ENCODE measurements at places on chromosomes 1 and 21. TPM values are rescaled to one million over a fixed set of nuclear protein-coding genes. Genes with fewer than 3 reads are reported as not detected.

VPS13D gene
- total RNA-seq, result 63.3 TPM

GRCh38 chr1:14080653-14081052 lies 380.7 kb downstream of the PRDM2 start:
- no peak for DNase-seq

DNA sequence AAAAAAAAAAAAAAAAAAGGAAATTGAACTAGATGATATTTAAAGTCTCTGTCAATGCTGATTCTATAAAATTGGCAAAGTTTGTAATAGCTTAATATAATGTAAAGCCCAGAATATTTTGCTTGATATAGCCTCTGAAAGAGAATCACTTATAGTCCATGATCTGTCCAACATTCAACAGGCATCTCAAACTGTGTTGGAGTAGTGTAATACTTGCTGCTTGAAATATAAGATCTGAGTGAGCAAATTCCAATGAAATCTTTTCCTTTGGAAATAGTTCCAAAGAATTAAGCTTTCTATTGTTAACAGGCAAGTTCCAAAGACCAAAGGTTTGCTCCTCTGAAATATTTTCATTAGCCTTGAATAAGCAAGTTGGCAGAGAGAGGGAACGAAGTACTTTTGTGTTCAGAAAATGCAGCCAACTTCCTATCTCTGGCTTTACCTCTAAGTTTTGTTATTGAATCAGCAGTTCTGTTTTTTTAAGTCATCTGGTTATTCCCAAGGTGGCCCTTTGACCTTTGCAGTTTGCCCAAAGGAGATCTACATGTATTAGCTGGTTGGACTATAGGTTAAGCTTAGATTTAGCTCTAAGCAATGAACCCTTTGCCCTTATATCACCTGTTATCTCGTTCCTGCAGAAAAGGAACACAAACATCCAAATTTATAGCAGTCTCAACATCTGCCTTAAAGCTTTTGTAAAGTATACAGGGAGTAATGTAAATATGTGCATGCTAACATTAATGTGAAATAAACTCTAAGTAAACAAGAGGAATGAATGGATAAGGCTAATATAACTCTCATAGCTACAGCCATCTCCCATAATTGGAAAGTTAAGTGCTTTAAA lies 24.4 kb upstream of the CEP350 start:
- no peak for DNase-seq

KRTAP7-1 gene
- 3.4 TPM for total RNA-seq

CD1C gene
- 1.7 TPM for total RNA-seq

GRCh38 chr1:10701145-10701544 lies 95.3 kb downstream of the CASZ1 start:
- no peak for DNase-seq

GRCh38 chr1:94619731-94620130 lies 78.2 kb upstream of the F3 start:
- no peak for DNase-seq

DNA sequence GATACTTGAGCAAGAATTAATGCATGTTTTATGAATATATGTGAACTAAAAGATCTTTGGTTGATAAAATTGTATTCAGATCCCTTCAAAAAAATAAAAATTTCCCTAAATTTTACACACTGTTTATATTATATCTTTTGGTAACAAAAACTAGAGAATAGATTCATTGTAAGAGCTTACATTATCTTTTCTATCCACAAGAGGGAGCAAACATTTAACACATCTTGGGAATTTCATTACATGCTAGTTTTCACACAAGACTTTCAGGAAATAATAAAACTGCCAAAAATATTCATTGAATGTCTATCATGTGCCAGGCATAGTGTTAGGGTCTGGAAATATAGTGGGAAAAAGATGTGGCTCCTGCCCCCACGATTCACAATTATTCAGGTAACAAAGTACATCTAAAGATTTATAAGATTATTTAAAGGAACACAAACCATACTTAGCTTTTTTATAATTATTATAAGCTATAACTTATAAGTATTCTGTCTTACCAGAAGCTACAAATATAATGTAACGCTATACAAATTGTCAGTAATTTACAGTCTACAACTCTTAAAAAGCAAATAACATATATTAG lies 30.6 kb downstream of the FAF1 start:
- DNase-seq, result peak; percentile 41

- no peak for DNase-seq
These were observed 3.8 kb downstream of the PTAFR start for GRCh38 chr1:28172713-28173150.

- DNase-seq, result no peak
These were observed 2.5 kb downstream of the KIAA2013 start for GRCh38 chr1:11923827-11924113.

NR5A2 gene
- 5.9 TPM for total RNA-seq

GRCh38 chr1:181128592-181129497 lies 40.3 kb downstream of the IER5 start:
- no peak for DNase-seq

DNA sequence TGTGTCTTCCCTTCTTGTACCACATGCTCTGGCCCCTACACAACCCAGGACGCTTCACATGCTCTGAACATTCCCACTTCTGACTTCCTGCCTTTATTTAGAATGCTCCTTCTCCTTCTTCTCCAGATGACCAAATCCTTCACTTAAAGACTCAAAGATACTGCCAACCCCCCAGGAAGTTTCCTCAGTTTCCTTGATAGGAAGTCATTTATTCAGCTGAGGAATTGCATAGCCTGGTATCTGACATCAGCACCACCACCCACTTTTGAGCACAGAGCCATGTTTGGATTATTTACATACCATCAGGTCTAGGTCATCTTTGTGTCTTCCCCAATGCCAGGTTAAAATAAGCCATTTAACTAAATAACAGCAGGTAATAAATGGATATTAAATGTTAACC lies 42.4 kb downstream of the GFI1 start:
- no peak for DNase-seq

DNA sequence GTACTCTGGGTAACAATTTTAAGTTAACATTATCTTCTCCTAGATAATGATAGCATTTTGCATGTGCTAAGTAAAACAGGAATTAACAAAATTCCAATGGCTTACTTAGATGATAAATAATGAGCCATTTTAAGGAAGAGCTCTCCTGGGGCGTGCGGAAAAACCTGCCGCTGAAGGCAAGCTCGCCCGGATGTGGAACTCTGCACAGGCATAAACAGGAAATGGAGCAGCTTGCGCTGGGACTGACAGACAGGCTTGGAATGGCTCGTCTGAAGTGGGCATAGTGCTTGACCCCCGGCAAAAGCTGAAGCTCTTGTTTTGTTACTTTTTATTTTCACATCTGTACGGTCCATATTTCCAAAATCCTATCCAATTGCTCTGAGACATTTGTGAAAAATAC lies 169.2 kb downstream of the ZNF281 start:
- DNase-seq, result no peak

OXCT2 gene
- 2.4 TPM for total RNA-seq

SLAMF1 gene
- 0.20 TPM for total RNA-seq

ATG4C gene
- total RNA-seq, result 11.5 TPM

GRCh38 chr1:164905869-164906268 lies 346.9 kb downstream of the PBX1 start:
- DNase-seq, result no peak

DNA sequence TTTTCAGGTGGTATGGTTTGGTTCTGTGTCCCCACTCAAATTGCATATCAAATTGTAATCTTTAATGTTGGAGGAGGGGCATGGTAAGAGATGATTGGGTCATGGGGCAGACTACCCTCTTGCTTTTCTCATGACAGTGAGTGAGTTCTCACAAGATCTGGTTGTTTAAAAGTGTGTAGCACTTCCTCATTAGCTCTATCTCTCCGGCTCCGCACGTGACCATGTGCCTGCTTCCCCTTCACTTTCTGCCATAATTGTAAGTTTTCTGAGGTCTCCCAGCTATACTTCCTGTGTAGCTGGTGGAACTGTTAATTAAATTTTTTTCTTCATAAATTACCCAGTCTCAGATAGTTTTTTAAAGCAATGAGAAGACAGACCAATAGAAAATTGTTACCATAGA lies 843.2 kb downstream of the AMY1C start:
- DNase-seq, result no peak

- no peak for DNase-seq
These were observed 22.1 kb upstream of the SMYD3 start for GRCh38 chr1:246528933-246529731.

DNA sequence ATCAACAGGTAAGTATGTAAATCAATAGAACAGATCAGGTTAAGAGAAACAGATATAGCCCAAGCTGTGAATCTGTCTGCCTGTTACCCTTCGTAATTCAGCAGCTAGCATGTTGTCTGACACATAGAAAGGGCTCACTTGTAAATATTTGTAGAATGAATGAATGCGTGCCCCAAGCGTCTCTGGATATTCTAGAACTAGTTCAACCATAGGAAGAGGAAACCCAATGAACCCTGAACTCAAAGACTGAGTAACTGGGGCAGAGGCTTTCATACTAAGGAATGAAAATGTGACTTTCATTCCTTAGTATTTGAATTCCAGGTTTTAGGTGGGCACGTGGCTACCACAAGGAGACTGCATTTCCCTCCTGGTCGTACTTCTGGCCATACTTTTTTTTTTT lies 60.1 kb upstream of the SMYD2 start:
- DNase-seq, result no peak

DNA sequence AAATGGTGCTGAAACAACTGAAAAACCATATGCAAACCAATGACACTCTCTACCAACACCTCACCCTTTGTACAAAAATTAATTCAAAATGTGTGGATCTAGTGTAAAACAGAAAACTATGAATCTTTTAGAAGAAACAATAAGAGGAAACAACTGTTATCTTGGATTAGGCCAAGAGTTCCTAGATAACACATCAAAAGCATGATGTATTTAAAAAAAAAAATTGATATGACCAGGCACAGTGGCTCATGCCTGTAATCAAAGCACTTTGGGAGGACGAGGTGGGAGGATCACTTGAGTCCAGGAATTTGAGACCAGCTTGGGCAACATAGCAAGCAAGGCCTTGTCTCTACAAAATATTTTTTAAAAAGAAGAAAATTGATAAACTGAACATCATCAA lies 79.0 kb downstream of the EIF4G3 start:
- no peak for DNase-seq

BCAR3 gene
- 14.2 TPM for total RNA-seq

GRCh38 chr1:201696217-201696761 lies 132.7 kb upstream of the IPO9 start:
- peak; percentile 97 for DNase-seq

PYHIN1 gene
- 0.20 TPM for total RNA-seq

- DNase-seq, result no peak
These were observed 1817.1 kb downstream of the BRINP3 start for GRCh38 chr1:188660572-188660971.

GLRX2 gene
- total RNA-seq, result 4.9 TPM

PAFAH2 gene
- total RNA-seq, result 10.2 TPM

MPL gene
- 0.10 TPM for total RNA-seq

DNA sequence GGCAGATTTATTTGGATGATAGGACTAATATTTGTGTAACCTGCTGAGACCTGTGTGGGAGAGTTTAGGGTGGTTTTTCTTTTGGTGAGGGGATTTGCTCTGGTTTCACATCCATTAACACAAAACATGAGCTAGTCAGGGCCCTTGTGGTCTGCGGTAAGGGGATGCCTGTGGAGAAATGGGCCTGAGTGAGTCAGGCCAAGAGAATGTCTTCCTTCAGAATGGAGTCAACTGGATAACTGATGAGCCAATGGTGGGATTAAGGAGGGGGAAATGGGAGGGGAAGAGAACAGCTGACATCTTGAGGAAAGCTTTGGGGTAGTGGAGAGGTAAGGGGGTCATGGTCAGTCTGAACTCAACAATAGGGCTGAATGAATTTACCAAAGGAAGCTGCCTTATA lies 13.9 kb downstream of the WNT2B start:
- no peak for DNase-seq

DNA sequence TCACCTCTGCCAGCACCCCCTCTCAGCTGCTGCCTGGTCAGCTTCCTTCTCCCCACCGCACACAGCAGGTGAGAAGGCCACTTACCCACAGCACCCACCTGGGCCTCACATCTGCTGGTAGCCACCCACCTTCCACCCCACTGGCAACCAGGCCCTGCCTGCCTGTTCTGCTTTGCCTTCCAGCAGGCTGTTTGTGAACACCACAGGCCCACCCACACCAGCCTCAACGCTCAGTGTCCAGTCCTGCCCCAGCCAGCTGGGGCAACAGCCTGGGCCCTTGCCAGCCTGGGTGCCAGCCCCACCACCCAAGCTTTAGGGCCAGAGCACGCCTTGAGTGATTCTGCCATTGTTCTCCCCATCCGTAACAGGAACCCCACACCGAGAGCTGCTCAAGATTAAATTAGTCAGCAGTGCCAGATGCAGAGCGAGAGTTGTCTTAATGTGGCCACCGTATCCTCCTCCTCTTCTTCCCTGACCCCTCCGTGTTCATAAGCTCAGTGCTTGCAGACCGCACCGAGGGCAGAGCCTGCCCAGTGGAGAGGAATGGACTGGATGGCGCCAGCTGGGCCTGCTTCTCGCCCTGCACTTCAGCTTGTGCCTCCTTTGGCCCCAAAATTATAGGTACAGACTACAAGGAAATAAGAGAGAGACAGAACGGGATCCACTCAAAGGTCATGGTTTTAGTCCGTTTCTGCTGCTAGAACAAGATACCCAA lies 120.3 kb upstream of the COL6A1 start:
- DNase-seq, result no peak

DNA sequence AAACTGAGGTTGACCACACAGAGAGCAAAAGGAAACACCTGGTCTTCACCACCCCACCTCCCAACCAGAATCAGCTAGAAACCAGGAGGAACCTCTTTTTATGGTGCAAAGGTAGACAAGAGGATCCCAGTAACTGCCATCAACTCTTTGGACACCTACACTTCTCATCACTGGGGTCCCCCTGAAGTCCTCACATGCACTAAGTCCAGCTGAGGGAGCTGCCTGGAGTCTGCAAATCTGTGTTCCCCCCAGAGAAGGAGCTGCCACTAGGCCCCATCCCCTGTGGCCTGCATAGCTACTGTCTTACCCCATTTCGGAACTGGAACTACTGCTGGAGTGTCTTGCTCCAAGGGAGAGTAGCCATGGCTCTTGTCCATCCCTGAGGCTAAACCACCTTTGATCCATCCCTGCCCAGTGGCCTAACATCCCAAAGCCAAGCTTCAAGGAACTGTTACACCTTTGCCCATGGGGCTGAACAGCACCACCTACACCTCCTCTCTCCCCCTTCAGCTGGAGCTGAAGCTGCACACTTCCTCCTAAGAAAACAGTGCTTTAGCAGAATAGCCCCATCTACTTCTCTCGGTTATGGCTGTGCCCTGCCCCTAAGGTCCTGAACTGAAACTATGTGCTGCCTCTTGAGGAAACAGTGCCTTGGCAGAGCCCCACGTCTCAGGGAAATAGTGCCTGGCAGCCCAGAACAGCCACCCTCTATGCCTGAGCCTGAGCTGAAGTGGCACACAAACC lies 85.4 kb upstream of the CD53 start:
- no peak for DNase-seq

JAM2 gene
- total RNA-seq, result 29.0 TPM

GRCh38 chr1:245990315-245991022 lies 516.6 kb downstream of the SMYD3 start:
- no peak for DNase-seq

DNA sequence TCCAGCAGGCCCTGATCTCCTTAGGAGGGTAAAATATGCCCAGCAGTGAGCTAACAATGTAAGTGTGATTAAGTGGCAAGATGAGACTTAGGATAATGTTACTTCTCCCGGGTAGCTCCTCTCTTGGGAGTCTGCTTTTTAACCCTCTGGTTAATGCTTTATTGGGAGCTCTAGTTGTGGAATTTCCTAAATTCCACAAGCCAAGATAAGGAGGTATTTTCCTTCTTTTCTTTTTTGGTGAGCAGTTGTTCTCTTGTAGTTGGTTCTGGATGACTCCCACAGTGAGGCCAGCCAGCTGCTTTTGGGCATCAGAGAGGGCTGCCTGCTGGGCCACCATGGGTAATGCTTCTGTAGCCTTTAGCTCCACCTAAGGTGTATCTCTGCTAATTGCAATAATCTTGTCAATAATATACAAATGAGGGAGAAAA lies 19.3 kb downstream of the C1orf52 start:
- DNase-seq, result no peak

OR2L8 gene
- not detected for total RNA-seq
